Body of pancreas (tissue), 4 donors: ENCODE measurements at places on chromosomes 7 and 10. TPM values are rescaled to one million over a fixed set of nuclear protein-coding genes. Genes with fewer than 3 reads are reported as not detected.

- no peaks in the 10 kb centered on the region for H3K36me3 ChIP-seq
- no peak overlapping the region for H3K4me3 ChIP-seq
- no peaks in the 10 kb centered on the region for H3K27me3 ChIP-seq
- no peak for DNase-seq
Observed at GRCh38 chr7:156554488-156554887, 86.1 kb upstream of the RNF32 start.

The TES gene
- 29.8 TPM for total RNA-seq

GRCh38 chr7:132417103-132417906 is 159.0 kb downstream of the PLXNA4 start:
- no peak overlapping the region for H3K4me3 ChIP-seq
- DNase-seq = no peak
- H3K36me3 ChIP-seq = no peaks in the 10 kb centered on the region
- no peak overlapping the region for H3K27ac ChIP-seq

The RBP4 gene
- total RNA-seq = 22.1 TPM

DNA sequence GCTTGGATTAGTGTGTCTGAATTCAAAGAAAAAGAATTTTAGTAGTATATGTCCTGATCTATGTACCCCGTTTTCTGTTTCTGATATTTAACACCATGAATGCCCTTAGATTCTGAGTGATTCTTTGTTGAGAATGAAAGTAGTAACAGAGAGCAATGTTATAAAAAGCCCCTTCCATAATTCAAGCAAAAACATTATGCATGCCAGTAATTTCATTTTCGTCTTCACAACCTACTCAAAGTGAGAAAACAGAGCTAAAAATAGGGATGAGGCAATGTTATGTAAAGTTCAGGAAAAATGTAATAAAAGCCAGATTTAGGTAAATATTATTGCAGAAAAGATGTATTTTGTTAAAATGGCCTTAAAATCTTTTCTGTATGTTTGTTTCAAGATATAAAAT is 28.1 kb downstream of the PTPRZ1 start:
- no peaks in the 10 kb centered on the region for H3K4me1 ChIP-seq
- no peak for DNase-seq
- no peak overlapping the region for H3K4me3 ChIP-seq
- H3K36me3 ChIP-seq = no peaks in the 10 kb centered on the region
- H3K27me3 ChIP-seq = no peaks in the 10 kb centered on the region

GRCh38 chr10:92697663-92698511 is 8.1 kb downstream of the HHEX start:
- no peaks in the 10 kb centered on the region for H3K36me3 ChIP-seq
- no peak for DNase-seq
- no peaks in the 10 kb centered on the region for H3K27me3 ChIP-seq
- peaks cover 53% of the 10 kb centered on the region for H3K4me1 ChIP-seq

- no peaks in the 10 kb centered on the region for H3K4me1 ChIP-seq
- no peak for DNase-seq
- H3K27ac ChIP-seq = no peak overlapping the region
- no peak overlapping the region for H3K4me3 ChIP-seq
Observed at GRCh38 chr10:71302874-71303568, 16.0 kb upstream of the SLC29A3 start.

DNA sequence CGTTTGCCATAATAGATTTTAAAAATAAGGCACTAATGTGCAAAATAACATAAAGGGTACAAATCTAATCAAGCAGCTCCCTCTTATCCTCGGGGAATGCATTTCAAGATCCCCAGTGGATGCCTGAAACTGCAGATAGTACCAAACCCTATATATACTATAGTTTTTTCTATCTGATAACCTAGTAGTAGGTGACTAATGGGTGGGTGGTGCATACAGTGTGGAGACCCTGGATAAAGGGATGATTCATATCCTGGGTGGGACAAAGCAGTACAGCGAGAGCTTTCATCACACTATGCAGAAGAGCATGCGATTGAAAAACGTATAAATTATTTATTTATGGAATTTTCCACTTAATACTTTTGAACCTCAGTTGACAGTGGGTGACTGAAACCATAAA is 464.5 kb downstream of the GRID1 start:
- no peak for DNase-seq
- H3K36me3 ChIP-seq = no peaks in the 10 kb centered on the region
- no peak overlapping the region for H3K4me3 ChIP-seq
- no peak overlapping the region for H3K27ac ChIP-seq
- no peaks in the 10 kb centered on the region for H3K4me1 ChIP-seq

DNA sequence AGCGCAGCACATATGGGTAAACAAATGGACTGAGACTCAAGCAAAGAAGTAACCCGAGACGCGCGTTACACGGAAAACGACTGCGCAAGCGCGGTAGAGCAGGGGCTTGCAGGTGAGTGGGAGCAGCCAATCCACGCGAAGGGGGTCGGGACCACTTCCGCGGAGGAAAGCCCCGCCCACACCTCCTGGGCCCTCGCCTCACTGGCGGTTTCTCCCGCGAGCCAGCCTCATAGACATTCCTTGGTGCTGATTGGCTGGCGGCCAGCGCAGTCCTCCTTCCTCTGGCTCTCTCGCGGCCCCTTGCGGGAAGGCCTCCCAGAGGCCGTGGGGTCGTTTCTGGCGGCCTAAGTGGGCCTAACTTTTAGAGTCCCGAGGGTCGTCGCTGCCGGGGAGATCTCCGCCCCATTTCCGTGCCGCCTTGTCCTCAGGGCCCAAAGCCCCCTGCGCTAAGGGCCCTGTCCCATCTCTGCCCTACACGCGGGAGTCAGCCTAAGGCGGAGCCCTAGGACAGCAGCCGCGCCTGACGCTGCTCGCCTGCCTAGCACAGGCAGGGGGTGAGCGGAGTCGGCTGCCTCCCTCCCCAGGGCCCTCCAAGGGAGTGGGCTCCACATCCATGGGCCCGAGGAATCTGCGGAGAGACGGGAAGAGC is 9.1 kb upstream of the FXYD4 start:
- no peaks in the 10 kb centered on the region for H3K27me3 ChIP-seq
- peaks cover 12% of the 10 kb centered on the region for H3K4me1 ChIP-seq
- peak overlapping the region; percentile 25 for H3K4me3 ChIP-seq
- DNase-seq = peak; percentile 99
- peak overlapping the region; percentile 88 for H3K27ac ChIP-seq

DNA sequence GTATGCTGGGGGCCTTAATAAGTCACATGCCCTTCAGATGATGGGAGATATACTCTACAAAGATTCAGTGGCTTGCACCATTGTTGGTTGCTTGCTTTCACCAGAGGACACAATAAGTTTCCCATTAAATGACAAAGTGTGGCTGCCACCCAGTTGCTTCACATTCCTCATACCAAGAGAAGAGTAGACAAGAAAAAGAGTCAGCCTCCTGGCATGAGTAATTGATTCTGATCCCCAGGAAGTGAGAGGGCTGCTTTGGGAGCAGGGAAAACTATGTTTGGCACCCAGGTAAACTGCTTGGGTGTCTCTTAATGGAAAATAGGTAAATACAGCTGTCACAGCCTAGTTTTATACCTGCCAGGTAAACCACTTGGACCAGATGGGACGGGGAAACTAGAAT is 66.7 kb upstream of the IL6 start:
- H3K27me3 ChIP-seq = no peaks in the 10 kb centered on the region
- no peak overlapping the region for H3K27ac ChIP-seq
- H3K4me3 ChIP-seq = no peak overlapping the region
- no peaks in the 10 kb centered on the region for H3K36me3 ChIP-seq
- H3K4me1 ChIP-seq = no peaks in the 10 kb centered on the region
- no peak for DNase-seq

- no peak overlapping the region for H3K4me3 ChIP-seq
- no peak for DNase-seq
- H3K36me3 ChIP-seq = no peaks in the 10 kb centered on the region
- no peaks in the 10 kb centered on the region for H3K27me3 ChIP-seq
- H3K4me1 ChIP-seq = peaks cover 28% of the 10 kb centered on the region
Observed at GRCh38 chr10:5040781-5041470, 37.3 kb upstream of the AKR1C2 start.

The IRF5 gene
- total RNA-seq = 4.9 TPM

GRCh38 chr7:37732253-37732652 is 48.7 kb downstream of the GPR141 start:
- no peaks in the 10 kb centered on the region for H3K36me3 ChIP-seq
- no peak overlapping the region for H3K4me3 ChIP-seq
- no peak overlapping the region for H3K27ac ChIP-seq
